Activated naive CD4-positive, alpha-beta T cell (primary cell): ENCODE measurements at places on chromosomes 7 and 10.

DNA sequence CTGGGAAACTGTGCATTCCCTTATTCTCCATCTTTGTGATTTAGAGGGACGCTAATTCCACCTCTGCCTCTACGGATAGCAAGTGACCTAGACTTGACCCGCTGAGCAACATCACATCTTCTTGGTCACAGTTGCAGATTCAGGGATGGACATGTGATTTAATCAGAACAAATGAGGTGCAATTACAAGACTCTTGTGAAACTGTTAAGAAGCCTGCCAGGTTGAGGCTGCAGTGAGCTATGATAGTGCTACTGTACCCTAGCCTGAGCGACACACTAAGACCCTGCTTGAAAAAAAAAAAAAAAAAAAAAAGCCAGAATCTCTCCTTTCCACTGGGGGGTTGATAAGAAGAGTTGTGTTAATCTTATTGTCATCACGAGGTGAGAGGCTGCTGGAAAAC lies 14.4 kb downstream of the MPLKIP start:
- no peak for DNase-seq

GRCh38 chr7:148489678-148490077 lies 100.9 kb upstream of the C7orf33 start:
- no peak for DNase-seq

GRCh38 chr7:158997471-158997870 lies 141.1 kb downstream of the DYNC2I1 start:
- no peak for DNase-seq

- no peak for DNase-seq
Observed at GRCh38 chr10:72248468-72249151, 25.1 kb upstream of the DDIT4 start.
